Activated naive CD4-positive, alpha-beta T cell treated with anti-CD3 and anti-CD28 coated beads, Interleukin-2, amount 10 ng/mL, durations not matched to agents 7 days and 5 days (primary cell): ENCODE measurements at places on chromosomes 7 and 10.

- DNase-seq: no peak
Observed at GRCh38 chr7:134651991-134652390, 5.3 kb downstream of the BPGM start.

GRCh38 chr7:106109521-106110237, 2.4 kb downstream of the SYPL1 start:
- no peak for DNase-seq

GRCh38 chr7:80026766-80027165, 107.9 kb upstream of the GNAI1 start:
- DNase-seq: no peak

- no peak for DNase-seq
Observed at GRCh38 chr10:49153971-49154370, 20.1 kb upstream of the FAM170B start.

- no peak for DNase-seq
Observed at GRCh38 chr10:69317175-69317604, 38.9 kb downstream of the HK1 start.

- no peak for DNase-seq
Observed at GRCh38 chr10:8691498-8692017, 637.1 kb downstream of the GATA3 start.

DNA sequence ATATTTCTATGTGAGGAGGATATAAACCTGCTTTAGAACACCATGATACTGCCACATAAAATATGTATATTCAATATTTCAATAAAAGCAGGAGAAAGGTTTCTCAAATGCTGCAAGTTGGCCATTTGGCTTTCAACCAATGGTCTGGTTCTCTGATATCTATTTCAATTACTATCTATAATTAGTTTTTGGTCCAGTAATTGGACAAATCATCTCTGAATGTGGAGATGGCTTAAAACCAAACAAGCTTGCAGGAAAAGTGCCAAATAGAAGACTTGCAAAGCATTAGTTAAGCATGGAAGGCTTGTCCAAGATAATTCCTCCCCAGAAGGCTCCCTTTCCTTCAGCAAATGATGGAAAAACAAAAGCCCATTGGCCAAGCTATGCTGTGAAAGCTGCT, 140.1 kb downstream of the CPEB3 start:
- DNase-seq: no peak

GRCh38 chr7:79862447-79863210, 272.0 kb upstream of the GNAI1 start:
- no peak for DNase-seq

GRCh38 chr7:81207801-81208200, 288.9 kb upstream of the SEMA3C start:
- no peak for DNase-seq

GRCh38 chr10:92164036-92164696, 126.7 kb downstream of the CPEB3 start:
- DNase-seq: no peak

DNA sequence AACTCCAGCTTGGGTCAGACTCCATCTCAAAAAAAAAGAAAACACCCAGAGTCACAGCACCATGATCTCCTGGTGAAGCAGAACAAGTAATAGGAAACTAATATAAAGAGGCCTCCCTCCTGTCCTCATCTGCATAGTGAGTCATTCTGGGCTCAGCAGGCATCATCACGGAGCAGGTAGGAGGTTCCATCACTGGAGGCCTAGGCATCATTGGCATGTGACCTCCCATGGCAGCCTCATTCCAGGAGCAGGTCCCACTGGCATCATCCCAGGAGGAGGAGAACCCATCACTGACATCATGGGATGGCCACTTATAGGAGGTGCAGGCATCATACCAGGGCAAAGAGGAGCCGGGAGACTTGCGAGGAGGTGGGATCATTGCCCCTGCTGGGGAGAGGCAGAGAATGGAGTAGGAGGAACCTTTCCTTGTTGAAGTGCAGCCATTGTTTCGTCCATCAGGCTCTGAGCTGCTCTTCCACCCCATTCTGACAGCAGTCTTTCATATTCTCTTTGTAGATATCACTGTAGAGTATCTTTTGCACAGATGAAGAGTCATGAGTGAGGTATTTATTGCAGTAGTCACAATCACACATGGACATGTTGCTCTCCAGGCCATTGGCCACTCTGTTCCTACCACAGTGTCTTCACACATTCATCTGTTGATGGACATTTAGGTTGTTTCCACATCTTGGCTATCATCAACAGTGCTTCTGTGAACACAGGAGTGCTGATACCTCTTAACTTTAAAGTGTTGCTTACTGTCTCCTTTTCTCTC, 73.8 kb downstream of the OSBPL3 start:
- DNase-seq: no peak

- no peak for DNase-seq
Observed at GRCh38 chr7:144780071-144780608, 55.7 kb downstream of the TPK1 start.

GRCh38 chr7:7249814-7250213, 67.5 kb downstream of the C1GALT1 start:
- no peak for DNase-seq

GRCh38 chr10:63633677-63634487, 112.7 kb downstream of the REEP3 start:
- DNase-seq: no peak

DNA sequence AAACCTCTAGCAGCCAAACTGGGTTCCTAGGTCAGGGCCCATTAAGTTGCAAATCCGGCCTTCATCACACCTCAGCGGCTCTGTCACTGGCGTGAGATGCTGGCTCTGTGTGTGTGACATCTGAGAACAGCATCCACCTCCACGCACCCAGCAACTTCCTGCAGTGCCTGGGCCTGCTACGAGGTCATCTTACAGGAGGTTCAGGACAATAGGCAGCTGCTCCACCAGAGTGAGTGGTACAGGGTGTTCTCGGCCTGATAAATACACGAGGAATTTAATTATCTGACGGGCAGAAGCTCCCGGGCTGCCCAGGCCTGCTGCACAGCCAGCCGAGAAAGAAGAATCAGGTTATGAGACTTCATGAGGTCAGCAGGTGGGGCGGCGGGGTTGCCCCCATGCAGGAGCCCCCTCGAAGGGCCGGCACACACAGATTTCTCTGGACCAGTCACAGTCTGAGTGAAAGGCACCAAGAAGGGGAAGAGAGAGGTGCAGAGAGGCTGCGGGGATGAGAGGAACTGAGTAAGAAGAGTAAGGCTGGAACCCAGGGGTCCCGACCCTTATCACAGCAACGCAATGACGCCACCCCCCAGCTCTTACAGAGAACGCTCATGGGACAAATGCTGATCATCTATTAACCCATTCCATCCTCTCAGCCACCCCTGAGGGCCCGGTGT, 49.3 kb downstream of the CALML3 start:
- DNase-seq: no peak

DNA sequence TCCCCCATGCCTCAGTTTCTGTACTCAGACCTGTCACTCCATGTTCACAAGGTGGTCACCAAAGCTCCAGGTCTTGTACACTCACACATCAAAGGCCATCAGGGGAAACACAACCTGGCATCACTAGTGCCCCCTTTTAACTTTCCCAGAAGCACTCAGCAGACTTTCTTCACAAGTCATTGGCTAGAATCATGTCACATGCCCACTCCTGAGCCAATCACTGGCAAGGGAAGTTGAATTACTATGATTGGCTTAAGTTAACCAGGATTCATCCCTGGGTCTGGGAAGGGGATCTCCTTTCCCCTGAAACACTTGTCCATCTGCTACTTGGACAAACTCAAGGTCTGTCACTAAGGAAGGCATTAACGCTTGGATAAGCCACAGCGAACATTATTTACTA, 193.8 kb upstream of the PLXNA4 start:
- DNase-seq: no peak

GRCh38 chr7:77428777-77429231, 12.7 kb upstream of the GSAP start:
- DNase-seq: no peak

DNA sequence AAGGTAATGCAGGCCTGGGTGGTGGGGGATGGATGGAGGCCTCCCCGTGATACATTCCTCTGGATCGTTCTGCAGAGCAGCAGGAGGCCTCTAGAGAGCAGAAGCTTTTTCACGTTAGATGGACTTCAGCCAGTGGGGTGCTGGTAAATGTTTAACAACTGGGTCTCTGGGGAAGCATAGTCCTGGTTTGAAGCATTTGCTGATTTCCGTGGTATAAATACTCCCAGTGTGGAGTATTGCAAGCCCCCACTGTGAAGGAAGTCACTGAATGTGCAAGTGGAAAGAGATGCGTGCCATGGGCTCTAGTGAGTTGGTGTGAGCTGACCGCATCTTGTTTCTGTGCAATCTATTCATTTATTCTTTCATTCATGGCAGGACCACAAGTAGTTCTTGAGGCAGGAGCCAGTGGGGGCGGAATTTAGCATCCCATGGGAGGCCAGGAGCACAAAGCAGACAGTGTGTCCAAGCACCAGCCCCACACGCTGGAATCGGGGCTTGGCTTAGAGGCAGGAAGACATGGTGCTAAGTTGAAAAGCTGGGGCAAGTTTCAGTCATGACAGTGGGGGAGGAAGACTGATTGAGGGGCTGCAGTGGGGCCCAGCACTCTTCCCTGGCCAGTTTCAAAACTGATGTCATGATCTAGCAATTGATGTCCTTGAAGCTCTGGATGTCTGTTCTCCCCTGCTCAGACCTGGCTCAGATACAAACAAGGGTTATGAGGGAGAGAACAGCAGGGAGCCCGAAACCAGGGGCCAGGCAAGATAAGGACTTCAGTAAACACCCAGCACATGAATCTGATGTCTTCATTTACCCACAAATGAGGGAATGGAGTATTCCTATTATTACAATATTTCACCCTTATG, 280.9 kb upstream of the LYZL1 start:
- no peak for DNase-seq

DNA sequence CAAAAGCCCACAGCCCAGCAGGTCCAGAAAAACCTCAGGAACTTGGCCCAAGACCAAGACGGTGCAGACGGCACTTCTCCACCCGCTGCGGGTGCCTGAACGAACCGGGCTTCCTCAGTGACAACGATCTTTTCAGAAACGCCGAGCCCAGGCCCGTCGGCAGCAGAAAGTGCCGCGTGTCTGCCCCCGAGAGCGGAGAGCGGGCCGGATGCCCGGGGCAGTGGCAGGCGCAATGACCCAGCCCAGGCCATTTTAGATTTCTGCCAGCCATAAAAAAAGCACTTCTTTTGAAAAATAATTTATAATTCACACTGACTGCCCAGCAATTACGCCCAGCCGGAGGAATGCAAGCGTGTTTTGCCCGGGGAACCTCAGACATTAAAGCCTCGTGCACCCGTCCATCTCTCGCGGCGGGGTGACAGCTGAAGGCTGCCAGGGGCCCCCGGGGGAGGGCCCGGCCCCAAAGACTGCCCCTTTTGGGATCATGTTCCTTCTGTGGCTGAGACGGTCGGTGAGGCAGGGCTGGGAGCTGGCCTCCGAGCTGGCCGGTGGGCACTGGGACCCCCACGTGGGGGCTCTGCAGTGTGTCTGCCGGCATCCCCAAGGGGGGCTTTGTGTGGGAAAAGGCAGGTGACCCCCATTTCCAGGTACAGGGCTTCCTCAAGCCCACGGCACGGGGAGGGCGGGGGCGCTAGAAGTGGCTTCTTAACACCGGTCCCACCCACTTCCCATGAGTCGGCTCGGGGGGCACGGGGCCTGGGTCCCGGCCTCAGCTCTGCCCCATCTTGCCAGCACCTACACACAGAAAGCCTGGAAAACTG, 71.3 kb upstream of the PDGFA start:
- no peak for DNase-seq

GRCh38 chr7:131839967-131840690, 283.7 kb upstream of the PODXL start:
- DNase-seq: no peak

- peak; percentile 37 for DNase-seq
Observed at GRCh38 chr7:5526100-5526905, 102.7 kb upstream of the TNRC18 start.

GRCh38 chr7:100126239-100126930, 382 bp upstream of the MBLAC1 start:
- no peak for DNase-seq

- no peak for DNase-seq
Observed at GRCh38 chr7:151286148-151286547, 37.7 kb upstream of the SMARCD3 start.
